ENCODE measurements at places on chromosomes 11 and 22.
A peak's percentile ranks its signal among the peaks of the same experiment; 100 is the strongest.

- DNase-seq, result no peak
Measured at GRCh38 chr11:20589796-20590195, 9.6 kb upstream of the SLC6A5 start.

DNA sequence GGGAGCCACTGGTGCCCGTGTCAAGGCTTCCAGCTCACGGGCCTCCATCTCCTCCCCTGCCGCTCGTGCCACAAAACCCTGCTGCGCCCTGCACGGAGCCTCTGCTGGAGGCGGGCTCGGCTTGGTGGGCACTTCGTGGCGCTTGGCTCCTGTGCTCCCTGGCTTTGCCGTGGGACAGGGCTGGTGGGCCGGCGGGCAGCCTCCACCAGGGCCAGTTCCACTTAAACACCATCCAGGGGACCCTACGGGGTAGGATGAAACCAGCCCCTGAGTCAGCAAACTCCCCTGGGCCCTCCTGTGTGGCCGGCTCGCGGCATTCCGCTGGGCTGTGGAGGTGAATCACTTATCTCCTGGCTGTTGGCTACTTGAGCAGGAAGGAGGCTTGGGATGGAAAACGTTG, 1304.6 kb downstream of the BRD1 start:
- no peak for DNase-seq

DNA sequence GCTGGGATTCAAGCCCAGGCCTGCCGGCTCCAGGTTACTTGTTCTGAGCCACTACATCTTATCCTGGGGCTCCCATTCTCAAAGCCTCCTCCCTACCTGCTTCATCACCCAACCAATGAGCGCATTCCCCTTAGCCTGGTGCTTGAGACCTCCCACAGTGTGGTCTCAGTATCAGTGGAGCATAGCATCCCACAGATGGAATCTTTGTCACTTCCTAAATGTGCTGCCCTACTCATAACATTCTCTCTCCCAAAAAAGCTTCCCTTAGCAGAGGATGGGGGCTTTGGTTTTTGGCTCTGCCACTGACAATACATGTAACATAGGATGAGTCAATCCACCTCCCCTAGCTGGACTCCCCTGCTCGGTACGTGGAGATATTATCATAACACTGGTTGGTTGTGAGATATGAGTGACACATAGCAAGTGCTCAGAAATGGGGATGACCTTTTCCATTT, 28.8 kb downstream of the TEAD1 start:
- no peak for DNase-seq

- no peak for DNase-seq
Measured at GRCh38 chr11:7573193-7573557, 59.4 kb downstream of the PPFIBP2 start.

- no peak for DNase-seq
Measured at GRCh38 chr11:130609121-130610035, 160.9 kb downstream of the ADAMTS15 start.

GRCh38 chr11:45089251-45089650, 57.2 kb upstream of the PRDM11 start:
- DNase-seq, result no peak

GRCh38 chr11:87405356-87405755, 367.6 kb downstream of the TMEM135 start:
- no peak for DNase-seq

DNA sequence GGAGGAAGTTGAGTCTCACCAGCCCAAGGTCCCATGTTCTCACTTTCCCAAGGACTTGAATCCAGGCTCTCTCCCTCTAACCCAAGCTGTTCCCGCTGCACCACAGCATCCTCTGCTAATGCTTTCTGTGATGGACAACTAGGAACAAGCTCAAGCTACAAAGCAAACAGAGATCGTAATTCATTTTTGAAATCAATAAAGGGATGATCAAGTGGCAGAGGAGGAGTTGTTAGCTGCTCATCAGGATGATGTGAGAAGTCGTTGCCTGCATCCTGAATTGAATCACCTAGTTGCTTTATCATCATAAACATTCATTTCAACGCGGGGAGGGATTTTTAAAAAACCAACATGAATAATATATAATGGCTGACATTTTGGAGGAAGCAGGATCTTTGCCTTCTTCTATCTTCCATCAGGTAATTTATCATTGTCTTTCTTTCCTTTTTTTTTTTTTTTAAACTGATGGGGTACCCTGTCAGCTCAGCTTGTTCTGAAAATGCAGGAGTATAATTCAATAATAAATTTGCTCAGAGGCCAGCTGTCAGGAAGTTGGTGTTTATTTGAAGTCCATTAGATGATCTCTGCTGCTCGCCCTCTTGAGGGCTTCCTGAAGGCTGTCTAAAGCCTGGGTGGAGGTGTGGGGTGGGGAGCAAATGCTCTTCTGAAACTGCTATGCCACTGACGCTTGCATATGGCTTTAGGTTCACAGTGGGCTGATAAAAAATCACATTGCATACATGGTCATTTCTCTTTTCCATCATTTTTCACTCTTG, 174.4 kb upstream of the NARS2 start:
- no peak for DNase-seq

DNA sequence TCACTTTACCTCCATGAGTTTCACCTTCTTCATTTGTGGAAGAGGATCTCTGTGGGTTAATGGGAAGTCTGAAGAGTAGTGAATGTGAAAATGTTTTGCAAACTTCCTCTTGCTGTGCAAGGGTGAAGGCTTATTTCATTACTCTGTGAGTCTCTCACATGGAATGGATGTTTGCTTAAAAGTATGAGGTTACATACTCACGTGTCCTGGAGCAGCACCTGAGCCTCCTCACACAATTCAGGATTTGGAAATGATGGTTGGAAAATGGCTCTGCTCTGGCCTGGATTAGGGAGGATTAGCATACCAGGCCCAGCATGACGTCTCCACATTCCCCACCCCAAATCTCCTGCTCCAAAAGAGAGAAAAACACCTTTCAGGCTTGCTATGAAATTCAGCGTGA, 4.8 kb downstream of the GRAMD1B start:
- DNase-seq, result no peak

DNA sequence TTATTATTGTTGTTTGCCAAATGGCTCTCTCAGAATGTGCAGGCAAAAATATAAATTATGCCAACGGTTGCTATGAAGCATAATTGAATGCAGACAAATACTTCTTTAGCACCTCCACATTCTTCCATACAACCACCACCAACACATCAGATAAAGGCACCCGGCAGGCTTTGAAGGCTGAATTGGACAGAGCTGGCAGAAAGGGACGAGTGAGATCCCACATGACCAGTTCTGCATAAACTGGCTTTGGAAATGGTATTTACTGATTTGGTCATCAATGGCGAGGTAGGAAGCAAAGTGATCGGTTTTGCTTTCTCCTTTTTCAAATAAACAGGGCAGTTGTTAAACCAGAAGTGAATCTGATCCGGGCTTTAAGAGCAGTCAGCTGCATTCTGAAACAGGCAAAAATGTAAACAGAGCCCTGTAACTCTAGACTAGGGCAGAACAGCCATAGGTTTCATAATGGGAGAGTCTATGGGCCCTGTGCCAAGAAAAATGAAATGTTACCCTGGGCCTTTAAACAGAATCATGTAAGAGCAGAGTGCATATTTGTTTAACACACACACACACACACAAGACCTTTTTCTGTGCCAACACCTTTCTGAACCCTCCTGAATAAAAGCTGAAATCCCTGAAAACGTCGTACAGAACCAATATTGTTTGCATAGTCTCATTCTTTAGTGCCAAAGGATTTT, 97.7 kb downstream of the MPPED2 start:
- DNase-seq, result no peak

DNA sequence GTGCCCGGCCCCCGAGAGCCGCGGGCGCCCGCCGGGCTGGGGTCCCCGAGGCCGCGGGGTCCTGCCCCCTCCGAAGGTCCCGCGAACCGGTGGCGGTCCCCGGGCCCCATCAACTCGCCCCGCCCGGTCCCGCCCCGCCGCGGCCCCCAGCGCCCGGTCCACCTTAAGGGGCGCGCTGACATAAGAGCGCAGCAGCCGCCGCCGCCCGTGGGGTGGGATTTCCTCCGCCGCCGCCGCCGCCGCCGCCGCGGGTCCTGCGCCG, at the start of gene ZDHHC8:
ZDHHC8 (plus strand) TSS at position 208 of the 262 bp plus-strand sequence. CDS start 144 bp downstream, outside the sequence.
- peak; percentile 52 for DNase-seq

GRCh38 chr11:127018683-127019279, 18.2 kb upstream of the KIRREL3 start:
- no peak for DNase-seq

GRCh38 chr22:26322179-26322905, 106.7 kb upstream of the ASPHD2 start:
- no peak for DNase-seq

- no peak for DNase-seq
Measured at GRCh38 chr11:134543645-134544044, 131.6 kb upstream of the B3GAT1 start.
